ENCODE measurements at places on chromosomes 7 and 10. TPM values are rescaled to one million over a fixed set of nuclear protein-coding genes. Genes with fewer than 3 reads are reported as not detected.

LRRC61 gene
- total RNA-seq: 10.2 TPM

- no peak overlapping the region for H3K27ac ChIP-seq
- H3K4me3 ChIP-seq: no peak overlapping the region
- H3K36me3 ChIP-seq: peaks cover 77% of the 10 kb centered on the region
- no peak for DNase-seq
These were observed 83.5 kb downstream of the IDE start for GRCh38 chr10:92490387-92490786.

DNA sequence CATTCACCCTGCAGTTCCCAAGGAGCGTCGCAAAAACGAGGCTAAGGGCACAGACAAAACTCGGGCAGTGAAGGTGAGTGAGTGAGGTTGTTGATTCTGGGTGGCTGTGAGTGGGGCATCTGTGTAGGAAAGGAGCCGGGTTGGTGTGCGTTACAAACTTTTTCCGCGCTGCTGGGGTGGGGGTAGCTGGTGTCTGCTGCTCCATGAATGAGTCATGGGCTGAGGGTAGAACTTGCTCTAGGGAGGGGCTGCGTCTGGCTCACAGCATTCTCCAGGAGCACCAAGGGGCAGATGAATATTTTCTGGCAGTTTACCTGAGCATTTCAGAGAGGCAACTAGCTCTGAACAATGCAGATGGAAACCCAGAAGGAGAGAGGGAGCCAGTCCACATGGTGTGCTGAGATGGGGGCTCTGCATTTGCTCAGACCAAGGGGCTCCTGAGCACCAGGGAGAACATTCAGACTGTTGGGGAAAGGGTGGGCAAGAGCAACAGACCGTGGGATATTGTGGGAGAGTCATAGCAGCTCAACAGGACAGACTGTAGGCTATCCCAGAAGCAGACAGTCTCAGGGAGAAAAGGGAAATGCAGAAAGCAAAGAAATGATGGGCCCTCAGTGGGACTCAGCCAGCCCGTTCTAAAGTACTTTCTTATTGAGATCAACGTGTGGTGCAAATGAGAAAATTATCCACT is 18.8 kb downstream of the NOBOX start:
- no peak overlapping the region for H3K4me3 ChIP-seq
- H3K36me3 ChIP-seq: no peaks in the 10 kb centered on the region
- DNase-seq: no peak
- H3K27me3 ChIP-seq: no peaks in the 10 kb centered on the region
- no peak overlapping the region for H3K27ac ChIP-seq

NAT16 gene
- total RNA-seq: not detected

DNA sequence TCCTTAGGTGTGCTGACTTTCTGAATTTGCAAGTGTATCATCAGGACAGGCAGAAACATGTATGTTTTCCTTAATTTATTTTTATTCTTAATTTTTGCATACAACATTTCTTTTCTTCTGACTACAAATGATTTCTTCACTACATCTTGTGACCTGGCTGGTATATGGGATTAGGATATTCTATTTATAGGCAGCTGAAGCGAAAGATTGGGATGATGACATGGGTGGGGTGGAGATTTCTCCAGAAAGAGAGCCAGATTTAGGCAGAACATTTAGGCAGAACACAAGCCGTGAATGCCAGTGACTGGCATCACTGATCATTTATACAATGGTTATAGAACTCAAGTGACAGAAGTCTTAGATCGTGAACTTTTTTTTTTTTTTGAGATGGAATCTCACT is 256.7 kb downstream of the KLF6 start:
- DNase-seq: no peak
- H3K27me3 ChIP-seq: no peaks in the 10 kb centered on the region

GRCh38 chr10:100122780-100123179 is 41.1 kb upstream of the CPN1 start:
- H3K36me3 ChIP-seq: no peaks in the 10 kb centered on the region
- H3K4me3 ChIP-seq: no peak overlapping the region
- H3K27ac ChIP-seq: no peak overlapping the region
- H3K4me1 ChIP-seq: no peaks in the 10 kb centered on the region
- no peak for DNase-seq

GRCh38 chr10:96843823-96844222 is 11.7 kb downstream of the LCOR start:
- H3K36me3 ChIP-seq: no peaks in the 10 kb centered on the region
- no peaks in the 10 kb centered on the region for H3K27me3 ChIP-seq

AFAP1L2 gene
- total RNA-seq: 10.1 TPM

- no peaks in the 10 kb centered on the region for H3K36me3 ChIP-seq
- H3K4me1 ChIP-seq: peaks cover 6% of the 10 kb centered on the region
- no peak overlapping the region for H3K27ac ChIP-seq
These were observed 19.3 kb upstream of the RPA3 start for GRCh38 chr7:7737674-7738073.

DNA sequence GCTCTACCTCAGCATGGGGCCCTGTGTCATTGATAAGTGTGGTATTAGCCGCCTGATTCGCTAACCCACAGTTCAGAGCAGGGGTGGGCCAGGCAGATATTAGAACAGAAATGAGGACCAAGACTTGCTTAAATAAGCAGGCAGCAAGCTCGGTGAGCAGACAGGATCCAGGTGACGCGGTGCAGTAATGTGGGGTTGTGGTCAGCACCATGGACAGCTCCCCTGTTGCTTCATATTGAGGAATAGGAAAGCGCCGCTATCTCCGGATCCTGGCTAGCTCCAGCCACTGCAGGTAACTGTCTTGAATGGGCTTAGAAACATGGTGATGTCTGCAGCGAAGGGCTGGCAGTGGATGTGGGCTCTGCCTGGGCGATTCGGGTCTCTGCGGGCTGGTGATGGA is 51.3 kb upstream of the GPR26 start:
- H3K4me1 ChIP-seq: no peaks in the 10 kb centered on the region
- no peaks in the 10 kb centered on the region for H3K27me3 ChIP-seq
- DNase-seq: peak; percentile 70
- H3K36me3 ChIP-seq: no peaks in the 10 kb centered on the region
- no peak overlapping the region for H3K27ac ChIP-seq
- H3K4me3 ChIP-seq: no peak overlapping the region

DNA sequence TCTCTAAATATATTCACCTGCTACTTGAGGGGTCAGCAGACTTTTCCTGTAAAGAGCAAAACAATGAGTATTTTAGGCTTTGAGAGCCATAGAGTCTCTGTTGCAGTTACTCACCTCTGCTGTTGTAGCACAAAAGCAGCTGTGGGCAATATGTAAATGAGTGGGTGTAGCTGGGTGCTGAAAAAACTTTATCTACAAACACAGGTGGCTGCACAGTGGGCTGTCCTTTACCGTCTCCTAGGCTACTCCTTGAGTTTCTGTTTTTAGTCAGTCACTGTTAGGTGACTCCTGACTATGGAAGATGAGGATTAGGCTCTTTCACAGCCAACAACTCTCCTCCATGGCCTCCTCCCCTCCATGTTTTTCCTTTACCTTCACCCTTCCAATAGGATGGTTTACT is 286.1 kb upstream of the C7orf33 start:
- no peaks in the 10 kb centered on the region for H3K27me3 ChIP-seq
- no peak overlapping the region for H3K4me3 ChIP-seq
- H3K4me1 ChIP-seq: no peaks in the 10 kb centered on the region
- no peaks in the 10 kb centered on the region for H3K36me3 ChIP-seq
- no peak overlapping the region for H3K27ac ChIP-seq
- DNase-seq: no peak

Measured in upper lobe of right lung (tissue), 1 donor.